NCI-H2107 (cell line): ENCODE measurements at places on chromosomes 2 and 18.

- DNase-seq = no peak
Observed at GRCh38 chr2:14951569-14952285, 319.2 kb downstream of the LRATD1 start.

DNA sequence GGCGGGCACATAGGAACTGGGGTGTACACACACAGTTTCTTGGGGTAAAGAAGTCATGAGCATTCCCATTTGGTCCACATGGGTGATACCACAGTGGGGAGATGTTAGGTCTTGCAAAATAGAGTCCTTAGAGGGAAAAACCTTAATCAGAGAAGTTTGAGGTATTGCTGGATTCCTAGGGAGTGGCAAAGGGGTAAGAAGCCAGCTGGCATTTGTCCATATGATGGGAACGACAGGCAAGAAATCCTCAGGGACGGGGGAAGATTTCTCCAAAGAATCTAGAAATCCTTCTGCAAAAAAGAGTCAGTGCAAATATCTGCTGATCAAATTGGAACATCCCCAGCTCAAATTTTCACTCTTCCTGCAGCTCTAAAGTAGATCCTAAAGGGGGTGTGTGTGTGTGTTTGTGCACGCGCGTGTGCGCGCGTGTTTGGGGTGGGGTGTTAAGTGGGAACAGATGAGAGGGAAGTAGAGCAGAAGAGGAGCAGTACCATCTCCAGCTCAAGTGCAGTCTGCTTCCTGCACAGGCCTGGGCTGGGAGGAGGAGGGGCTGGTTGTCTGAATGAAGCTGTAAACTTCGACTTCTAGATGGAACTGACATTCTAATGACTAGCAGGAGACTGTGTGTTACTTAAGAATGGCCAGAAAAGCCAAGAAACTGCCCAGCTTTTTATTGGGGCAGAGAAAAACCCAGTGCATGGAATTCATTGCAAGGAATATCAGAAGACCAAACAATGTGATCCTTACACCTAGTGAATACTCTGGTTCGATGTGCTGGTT is 168.0 kb downstream of the SPP2 start:
- DNase-seq = no peak

DNA sequence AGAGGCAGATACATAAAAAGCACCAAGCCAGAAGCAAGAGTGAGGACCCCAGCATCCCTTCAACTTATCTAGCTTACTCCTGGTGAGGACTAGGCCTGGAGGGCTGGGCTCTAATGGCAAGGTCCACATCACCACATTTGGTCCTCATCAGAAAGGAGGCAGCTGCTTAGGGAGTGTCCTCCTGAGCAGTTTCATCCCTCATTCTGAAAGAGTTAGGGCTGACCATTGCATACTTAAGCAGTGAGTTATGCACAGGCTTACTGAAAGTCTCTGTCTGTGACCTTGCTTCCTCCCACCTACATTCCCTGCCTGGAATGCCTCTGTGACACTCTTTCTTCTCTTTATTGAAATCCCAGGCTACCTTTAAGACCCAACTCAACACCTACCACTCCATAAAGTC is 301.8 kb upstream of the ACVR2A start:
- DNase-seq = no peak

- DNase-seq = no peak
Observed at GRCh38 chr18:53948991-53949390, 275.5 kb downstream of the MBD2 start.

DNA sequence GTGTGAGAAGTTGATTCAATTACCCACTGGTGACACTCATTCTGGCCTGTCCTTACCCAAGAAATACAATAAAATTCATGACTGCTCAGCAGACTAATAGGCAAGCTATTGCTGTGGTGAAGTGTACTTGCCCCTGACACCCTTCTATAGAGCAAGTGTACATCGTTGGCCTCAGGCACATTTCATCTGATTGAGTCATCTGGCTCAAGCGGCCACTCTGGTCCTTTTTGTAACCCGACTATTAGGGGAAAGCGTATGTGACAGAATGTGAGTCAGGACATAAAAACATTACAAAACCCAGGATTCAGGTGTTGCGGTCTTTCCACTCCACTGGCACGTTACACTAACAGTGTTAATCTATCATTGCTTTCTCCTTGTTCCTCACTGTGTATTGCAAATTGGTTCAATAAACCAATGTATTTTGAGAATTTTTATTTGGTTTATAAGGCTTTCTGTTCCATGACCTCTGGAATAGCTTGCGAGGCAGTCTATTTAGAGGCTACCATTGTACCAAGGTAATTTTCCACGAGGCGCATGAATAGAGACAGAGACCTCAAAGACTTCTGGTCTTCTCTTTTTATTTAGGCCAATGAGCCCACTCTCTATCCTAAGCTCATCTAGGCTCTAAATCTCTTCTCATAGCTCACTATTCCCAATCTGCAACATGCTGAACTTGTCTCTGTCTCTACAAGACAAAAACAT is 10.2 kb upstream of the TTC32 start:
- no peak for DNase-seq

GRCh38 chr18:32621034-32621433 is 150.4 kb upstream of the GAREM1 start:
- no peak for DNase-seq

DNA sequence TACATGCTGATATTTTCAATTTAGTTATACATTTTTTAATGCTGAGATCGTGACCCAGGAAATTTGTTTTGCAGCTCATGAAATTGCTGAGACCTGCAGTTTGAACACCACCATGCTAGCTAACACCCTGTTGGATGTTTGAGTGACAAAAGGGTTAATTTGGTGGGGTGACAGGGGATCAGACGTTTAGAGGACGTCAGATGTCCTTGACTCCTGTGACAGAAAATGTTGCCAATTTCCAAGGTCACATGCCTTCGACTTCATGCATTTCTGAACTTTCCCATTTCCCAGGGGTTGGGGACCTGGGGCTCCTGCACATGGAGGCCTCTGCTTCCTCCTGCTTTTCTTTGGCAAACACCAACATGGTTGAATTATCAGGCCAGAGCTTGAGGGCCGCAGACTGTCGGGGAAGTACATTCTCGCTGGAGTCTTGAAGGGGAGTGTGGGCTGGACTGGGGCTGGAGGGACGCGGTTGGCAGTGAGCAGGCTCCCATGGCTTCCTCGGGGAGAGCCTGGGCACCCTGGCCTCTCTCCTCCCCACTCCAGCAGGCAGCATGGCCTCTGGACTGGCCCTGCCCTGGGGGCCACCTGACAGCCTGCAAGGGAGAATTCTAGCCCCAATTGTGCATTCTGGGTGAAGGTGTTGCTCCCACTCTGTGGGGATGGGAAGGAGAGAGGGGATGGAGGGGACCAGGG is 73.1 kb downstream of the CTIF start:
- no peak for DNase-seq
